Lung (tissue), 17 donors: ENCODE measurements at places on chromosomes 5 and 9.

GRCh38 chr5:136686192-136686872 lies 321.0 kb upstream of the TRPC7 start:
- H3K4me3 ChIP-seq: no peak overlapping the region
- H3K4me1 ChIP-seq: no peaks in the 10 kb centered on the region
- no peaks in the 10 kb centered on the region for H3K36me3 ChIP-seq
- H3K27ac ChIP-seq: no peak overlapping the region
- H3K27me3 ChIP-seq: no peaks in the 10 kb centered on the region

- H3K27ac ChIP-seq: no peak overlapping the region
- no peaks in the 10 kb centered on the region for H3K36me3 ChIP-seq
- no peak overlapping the region for H3K4me3 ChIP-seq
- H3K4me1 ChIP-seq: peaks cover 22% of the 10 kb centered on the region
These were observed 60.5 kb downstream of the MAP1B start for GRCh38 chr5:72167804-72168203.

DNA sequence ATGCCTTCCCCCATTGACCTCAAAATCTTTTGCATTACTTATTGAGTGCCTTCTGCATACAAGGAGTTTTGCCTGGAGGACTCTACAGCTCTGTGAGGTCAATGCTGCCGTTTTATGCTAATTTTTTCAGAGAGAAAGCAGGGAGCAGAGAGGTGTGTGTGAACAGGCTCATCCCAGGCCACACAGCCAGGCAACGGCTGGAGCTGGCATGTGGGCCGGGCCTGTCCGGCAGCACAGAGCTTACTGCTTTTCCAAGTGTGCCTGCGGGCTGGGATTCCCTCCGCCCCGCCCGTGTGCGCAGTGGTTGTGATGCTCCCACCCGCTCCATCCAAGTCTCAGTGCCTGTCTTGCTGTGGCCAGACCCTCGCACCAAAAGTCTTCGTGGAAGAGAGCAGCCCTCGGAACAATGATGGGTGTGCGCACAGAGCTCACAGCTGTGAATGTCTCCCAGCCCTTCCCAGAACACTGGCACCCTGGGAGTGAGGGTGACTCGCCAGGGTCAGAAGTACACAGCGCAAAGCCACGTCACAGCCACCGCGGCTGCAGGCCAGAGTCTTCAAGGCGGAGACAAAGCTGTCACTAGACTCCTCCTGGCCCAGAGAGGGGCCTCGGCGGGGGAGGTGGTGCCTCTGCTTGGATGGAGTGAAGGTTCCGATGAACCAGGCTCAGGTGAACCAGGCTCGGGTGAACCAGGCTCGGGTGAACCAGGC lies 82.8 kb downstream of the COL5A1 start:
- H3K4me1 ChIP-seq: no peaks in the 10 kb centered on the region
- H3K27me3 ChIP-seq: no peaks in the 10 kb centered on the region
- H3K36me3 ChIP-seq: peaks cover 11% of the 10 kb centered on the region
- no peak overlapping the region for H3K4me3 ChIP-seq
- H3K27ac ChIP-seq: no peak overlapping the region

GRCh38 chr5:161530700-161531099 lies 15.8 kb downstream of the GABRB2 start:
- H3K4me3 ChIP-seq: no peak overlapping the region
- no peaks in the 10 kb centered on the region for H3K36me3 ChIP-seq
- no peaks in the 10 kb centered on the region for H3K27me3 ChIP-seq
- H3K27ac ChIP-seq: no peak overlapping the region
- no peaks in the 10 kb centered on the region for H3K4me1 ChIP-seq
